Caco-2 (cell line): ENCODE measurements at places on chromosomes 6 and 20.

- H3K4me1 ChIP-seq: peaks cover 5% of the 10 kb centered on the region; the same call in 1 of the 2 replicates
- no peak for DNase-seq
- no peaks in the 10 kb centered on the region for H3K36me3 ChIP-seq
- H3K27me3 ChIP-seq: no peaks in the 10 kb centered on the region
- no peak overlapping the region for H3K4me3 ChIP-seq
- no peak overlapping the region for H3K27ac ChIP-seq
Observed at GRCh38 chr6:54988576-54988975, 142.0 kb downstream of the FAM83B start.

- H3K36me3 ChIP-seq: no peaks in the 10 kb centered on the region
- DNase-seq: no peak
- H3K4me1 ChIP-seq: peaks cover 27% of the 10 kb centered on the region
- H3K27me3 ChIP-seq: no peaks in the 10 kb centered on the region
- H3K27ac ChIP-seq: no peak overlapping the region
Observed at GRCh38 chr6:89048985-89049384, 31.6 kb upstream of the PNRC1 start.

GRCh38 chr6:149727793-149728498, 10.0 kb upstream of the LATS1 start:
- H3K27me3 ChIP-seq: no peaks in the 10 kb centered on the region
- H3K36me3 ChIP-seq: no peaks in the 10 kb centered on the region
- H3K4me1 ChIP-seq: peaks cover 9% of the 10 kb centered on the region; the same call in 1 of the 2 replicates
- DNase-seq: no peak
- H3K4me3 ChIP-seq: no peak overlapping the region
- no peak overlapping the region for H3K27ac ChIP-seq

DNA sequence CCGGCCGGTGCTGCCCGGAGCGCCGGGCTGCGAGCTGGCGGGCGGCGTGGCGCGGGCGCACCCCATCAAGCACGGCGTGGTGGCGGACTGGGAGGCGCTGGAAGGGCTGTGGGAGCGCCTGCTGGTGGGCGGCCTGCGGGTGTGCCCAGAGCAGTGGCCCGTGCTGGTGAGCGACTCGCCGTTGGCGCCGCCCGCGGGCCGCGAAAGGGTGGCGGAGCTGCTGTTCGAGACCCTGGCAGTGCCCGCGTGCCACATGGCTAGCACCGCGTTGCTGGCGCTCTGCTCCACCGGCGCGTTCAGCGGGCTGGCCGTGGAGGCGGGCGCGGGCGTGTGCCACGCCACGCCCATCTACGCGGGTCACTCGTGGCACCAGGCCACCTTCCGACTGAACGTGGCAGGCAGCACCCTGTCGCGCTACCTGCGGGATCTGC, 517 bp downstream of the ACTL10 start:
- DNase-seq: no peak
- H3K4me3 ChIP-seq: peak overlapping the region; percentile 78
- peaks cover 11% of the 10 kb centered on the region for H3K36me3 ChIP-seq

DNA sequence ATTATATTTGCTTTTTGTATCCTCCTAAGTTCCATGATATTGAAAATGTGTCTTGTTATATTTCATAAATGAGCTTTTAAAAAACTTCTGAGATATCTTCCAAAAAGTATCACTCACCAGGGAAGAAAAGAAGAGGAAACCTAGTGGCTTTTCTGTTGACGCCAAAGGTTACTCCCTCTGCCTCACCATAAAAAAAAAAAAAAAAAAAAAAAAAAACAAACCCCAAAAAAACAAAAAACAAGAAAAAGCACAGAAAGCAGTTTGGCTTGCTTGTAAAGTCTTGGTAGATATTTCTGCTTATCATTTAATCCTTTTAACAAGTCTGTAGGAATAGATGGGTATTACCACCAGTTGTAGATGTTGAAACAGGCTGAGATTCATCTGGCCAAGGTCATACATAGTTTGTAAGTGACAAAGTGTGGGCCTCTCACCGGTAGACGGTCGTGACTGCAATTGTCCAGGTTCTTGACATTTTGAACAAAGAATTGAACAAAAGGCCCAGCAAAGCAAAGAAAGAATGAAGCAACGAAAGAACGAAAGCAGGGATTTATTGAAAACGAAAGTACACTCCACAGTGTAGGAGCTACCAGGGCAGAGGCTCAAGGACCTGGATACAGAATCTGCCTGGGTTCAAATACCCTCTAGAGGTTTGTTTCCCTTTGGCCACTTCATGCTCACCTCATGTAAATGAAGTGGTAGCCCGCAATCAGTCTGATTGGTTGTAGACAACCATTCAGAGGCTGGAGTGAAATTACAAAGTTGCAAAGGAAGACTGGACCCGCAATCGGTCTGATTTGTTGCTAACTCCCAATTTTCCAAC, 11.6 kb upstream of the ELOVL5 start:
- H3K36me3 ChIP-seq: no peaks in the 10 kb centered on the region
- DNase-seq: no peak

- no peaks in the 10 kb centered on the region for H3K27me3 ChIP-seq
- no peak overlapping the region for H3K4me3 ChIP-seq
- no peaks in the 10 kb centered on the region for H3K36me3 ChIP-seq
Observed at GRCh38 chr6:67391955-67392354, 1243.1 kb upstream of the ADGRB3 start.

DNA sequence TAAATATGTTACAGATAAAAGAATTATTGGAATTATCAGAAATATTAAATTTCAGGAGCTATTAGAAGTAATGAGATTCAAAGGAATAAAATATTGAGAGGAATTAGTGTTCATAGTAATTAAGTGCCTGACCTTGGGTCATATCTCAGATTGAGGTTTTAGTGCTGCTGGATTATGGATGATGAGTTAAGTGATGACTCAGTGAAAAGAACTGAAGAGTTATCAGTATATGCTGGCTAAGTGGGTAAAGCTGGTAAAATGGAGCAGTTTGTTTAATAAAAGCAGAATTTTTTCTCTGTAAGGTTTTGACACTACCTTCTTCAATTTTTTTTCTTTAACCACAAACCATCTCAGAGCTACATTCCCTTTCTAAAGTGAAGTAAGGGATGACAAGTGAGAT, 206.7 kb downstream of the MANEA start:
- no peak overlapping the region for H3K27ac ChIP-seq
- H3K27me3 ChIP-seq: no peaks in the 10 kb centered on the region
- H3K4me1 ChIP-seq: peaks cover 39% of the 10 kb centered on the region
- no peaks in the 10 kb centered on the region for H3K36me3 ChIP-seq
- no peak for DNase-seq

GRCh38 chr6:30781743-30782424, 37.5 kb upstream of the IER3 start:
- H3K27ac ChIP-seq: no peak overlapping the region
- no peaks in the 10 kb centered on the region for H3K36me3 ChIP-seq
- H3K4me3 ChIP-seq: no peak overlapping the region
- no peaks in the 10 kb centered on the region for H3K27me3 ChIP-seq
- H3K4me1 ChIP-seq: peaks cover 11% of the 10 kb centered on the region

- no peak for DNase-seq
- H3K27me3 ChIP-seq: no peaks in the 10 kb centered on the region
- H3K4me1 ChIP-seq: no peaks in the 10 kb centered on the region
Observed at GRCh38 chr6:39344821-39345280, 22.3 kb upstream of the KCNK16 start.

DNA sequence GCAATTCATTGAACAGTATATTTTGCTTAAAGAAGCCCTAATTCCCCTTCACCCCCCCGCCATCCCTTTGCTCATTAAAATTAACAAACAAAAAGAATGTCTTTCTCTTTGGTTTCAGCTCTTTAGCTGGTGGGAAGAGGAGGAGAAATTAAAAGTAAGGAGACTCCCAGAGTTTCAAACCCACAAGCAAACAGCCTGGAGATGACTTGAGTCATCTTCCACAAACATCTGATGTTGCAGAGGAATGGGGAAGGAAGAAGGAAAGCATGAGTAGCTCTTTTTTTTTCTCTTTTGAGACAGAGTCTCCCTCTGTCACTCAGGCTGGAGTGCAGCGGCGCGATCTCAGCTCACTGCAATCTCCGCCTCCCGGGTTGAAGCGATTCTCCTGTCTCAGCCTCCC, 189.6 kb downstream of the ADAT2 start:
- DNase-seq: no peak
- H3K27me3 ChIP-seq: no peaks in the 10 kb centered on the region
- no peaks in the 10 kb centered on the region for H3K36me3 ChIP-seq
- no peak overlapping the region for H3K4me3 ChIP-seq
- no peak overlapping the region for H3K27ac ChIP-seq

GRCh38 chr6:119428633-119429032, 79.1 kb upstream of the MAN1A1 start:
- H3K36me3 ChIP-seq: no peaks in the 10 kb centered on the region
- H3K4me1 ChIP-seq: no peaks in the 10 kb centered on the region
- H3K27ac ChIP-seq: no peak overlapping the region
- H3K4me3 ChIP-seq: no peak overlapping the region
- no peaks in the 10 kb centered on the region for H3K27me3 ChIP-seq

- H3K36me3 ChIP-seq: no peaks in the 10 kb centered on the region
- H3K4me1 ChIP-seq: no peaks in the 10 kb centered on the region
- DNase-seq: peak; percentile 69
- H3K27ac ChIP-seq: no peak overlapping the region
Observed at GRCh38 chr20:49385465-49385864, 97.0 kb downstream of the KCNB1 start.

- H3K4me3 ChIP-seq: no peak overlapping the region
- no peaks in the 10 kb centered on the region for H3K4me1 ChIP-seq
Observed at GRCh38 chr20:57451431-57451794, 60.2 kb downstream of the RBM38 start.

DNA sequence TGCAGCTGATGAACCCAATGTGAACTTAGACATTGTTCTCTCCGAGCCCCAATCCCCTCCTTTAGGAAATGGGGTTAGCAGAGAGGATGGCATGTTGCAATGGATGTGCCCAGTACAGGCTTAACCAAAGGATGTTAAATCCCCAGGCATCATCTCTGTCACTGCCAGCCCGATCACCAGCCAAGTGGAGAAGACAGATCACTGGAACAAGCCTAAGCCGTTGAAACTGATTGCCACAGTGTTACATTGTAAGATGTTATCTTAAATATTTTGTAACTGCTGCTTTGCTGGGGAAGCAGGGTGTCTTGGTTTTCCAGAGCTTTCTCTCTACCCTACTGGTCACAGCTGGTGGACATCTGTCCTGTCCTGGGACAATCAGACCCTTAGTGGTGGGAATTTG, 783.4 kb upstream of the CHD6 start:
- H3K27me3 ChIP-seq: no peaks in the 10 kb centered on the region
- no peaks in the 10 kb centered on the region for H3K36me3 ChIP-seq
- DNase-seq: no peak
- no peak overlapping the region for H3K4me3 ChIP-seq
- no peak overlapping the region for H3K27ac ChIP-seq

DNA sequence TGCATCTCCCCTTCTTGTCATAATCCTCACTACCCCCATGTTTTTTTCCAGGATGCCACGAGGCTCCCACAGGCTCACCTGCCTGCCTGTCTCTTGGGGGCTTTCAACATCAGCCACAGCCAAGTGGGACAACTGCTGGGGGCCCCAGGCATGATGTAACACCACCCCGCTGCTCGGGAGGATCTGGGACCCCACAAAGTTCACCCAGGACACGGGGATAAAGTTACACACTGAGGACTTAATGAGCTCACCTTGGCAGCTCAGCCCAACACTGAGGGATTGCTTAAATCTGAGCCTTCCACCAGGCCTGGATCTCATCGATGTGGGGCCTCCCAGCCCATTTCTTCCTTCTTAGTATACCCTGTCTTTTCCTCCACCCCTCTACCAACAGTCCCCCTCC, 56.4 kb upstream of the NNAT start:
- H3K27me3 ChIP-seq: no peaks in the 10 kb centered on the region
- peak; percentile 30 for DNase-seq
- no peak overlapping the region for H3K4me3 ChIP-seq
- H3K36me3 ChIP-seq: no peaks in the 10 kb centered on the region
- no peaks in the 10 kb centered on the region for H3K4me1 ChIP-seq

- no peak for DNase-seq
- H3K27me3 ChIP-seq: no peaks in the 10 kb centered on the region
- H3K27ac ChIP-seq: no peak overlapping the region
- H3K4me1 ChIP-seq: no peaks in the 10 kb centered on the region
- no peak overlapping the region for H3K4me3 ChIP-seq
Observed at GRCh38 chr6:85672050-85672449, 29.4 kb upstream of the SYNCRIP start.

- no peaks in the 10 kb centered on the region for H3K4me1 ChIP-seq
- no peaks in the 10 kb centered on the region for H3K27me3 ChIP-seq
- H3K36me3 ChIP-seq: peaks cover 2% of the 10 kb centered on the region; the same call in 1 of the 2 replicates
Observed at GRCh38 chr6:108853077-108853476, 4.9 kb downstream of the ARMC2 start.

DNA sequence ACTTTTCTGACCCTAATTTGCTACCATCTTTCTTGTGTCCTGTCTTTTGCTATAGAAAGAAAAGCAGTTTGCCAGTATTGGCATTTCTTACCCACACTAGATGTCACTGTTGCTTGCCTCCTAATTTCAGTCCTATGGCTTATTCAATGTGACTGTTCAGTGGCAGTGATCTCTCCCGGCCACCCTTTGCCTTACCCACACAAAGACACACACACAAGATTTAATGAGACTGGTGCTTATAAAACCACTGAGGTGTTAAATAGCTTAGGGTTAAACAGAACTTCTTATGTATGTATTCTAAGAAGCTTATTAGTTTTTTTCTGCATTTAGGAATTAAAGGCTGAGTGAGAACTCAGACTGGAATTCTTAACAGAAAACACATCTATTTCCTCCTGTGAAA, 233.6 kb upstream of the ASCC3 start:
- H3K36me3 ChIP-seq: no peaks in the 10 kb centered on the region
- H3K4me1 ChIP-seq: no peaks in the 10 kb centered on the region
- no peak overlapping the region for H3K4me3 ChIP-seq
- no peaks in the 10 kb centered on the region for H3K27me3 ChIP-seq
- no peak overlapping the region for H3K27ac ChIP-seq
- no peak for DNase-seq

GRCh38 chr20:18971574-18971973, 158.0 kb downstream of the SCP2D1 start:
- no peaks in the 10 kb centered on the region for H3K36me3 ChIP-seq
- no peak overlapping the region for H3K27ac ChIP-seq

GRCh38 chr20:45576995-45577394, 2.1 kb downstream of the WFDC8 start:
- H3K4me3 ChIP-seq: no peak overlapping the region
- DNase-seq: peak; percentile 66

DNA sequence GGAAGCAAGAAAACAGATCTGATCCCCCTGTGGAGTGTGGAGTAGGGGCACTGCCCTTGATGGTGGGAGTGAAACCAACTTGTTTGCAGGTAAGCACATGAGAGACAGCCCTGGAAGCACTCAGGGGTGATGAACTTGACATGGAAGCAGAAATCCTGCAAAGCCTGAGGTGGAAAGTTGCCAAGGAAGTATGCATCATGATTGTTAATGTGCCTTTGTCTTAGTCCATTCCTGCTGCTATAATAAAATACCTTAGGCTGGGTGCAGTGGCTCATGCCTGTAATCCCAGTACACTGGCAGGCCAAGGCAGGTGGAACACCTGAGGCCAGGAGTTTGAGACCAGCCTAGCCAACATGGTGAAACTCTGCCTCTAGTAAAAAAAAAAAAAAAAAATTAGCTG, 40.2 kb upstream of the IFNGR1 start:
- no peak overlapping the region for H3K27ac ChIP-seq
- no peaks in the 10 kb centered on the region for H3K36me3 ChIP-seq
- no peak overlapping the region for H3K4me3 ChIP-seq
- H3K27me3 ChIP-seq: no peaks in the 10 kb centered on the region
